Stimulated activated CD8-positive, alpha-beta memory T cell treated with anti-CD3 and anti-CD28 coated beads, Interleukin-4, amount 100 ng/mL, for 1 hour (primary cell): ENCODE measurements at places on chromosomes 2 and 18.

DNA sequence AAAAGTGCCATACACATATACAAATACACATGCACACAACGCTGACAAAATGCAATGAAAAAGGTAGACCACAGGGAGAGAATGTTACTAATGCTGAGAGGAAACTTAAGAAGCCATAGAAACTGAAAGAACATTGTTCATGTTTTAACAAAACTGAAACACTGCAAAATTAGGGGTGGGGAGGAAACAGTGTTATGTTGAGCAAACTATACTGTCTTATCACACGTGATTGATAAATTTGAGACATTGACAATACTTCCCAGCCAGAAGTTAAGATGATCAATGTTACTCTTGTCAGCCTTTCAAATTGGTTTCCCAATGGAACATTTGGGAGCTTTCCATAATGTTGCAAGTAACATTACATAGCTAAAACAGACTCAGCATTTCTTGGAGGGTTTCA, 165.5 kb downstream of the L3MBTL4 start:
- DNase-seq: no peak

DNA sequence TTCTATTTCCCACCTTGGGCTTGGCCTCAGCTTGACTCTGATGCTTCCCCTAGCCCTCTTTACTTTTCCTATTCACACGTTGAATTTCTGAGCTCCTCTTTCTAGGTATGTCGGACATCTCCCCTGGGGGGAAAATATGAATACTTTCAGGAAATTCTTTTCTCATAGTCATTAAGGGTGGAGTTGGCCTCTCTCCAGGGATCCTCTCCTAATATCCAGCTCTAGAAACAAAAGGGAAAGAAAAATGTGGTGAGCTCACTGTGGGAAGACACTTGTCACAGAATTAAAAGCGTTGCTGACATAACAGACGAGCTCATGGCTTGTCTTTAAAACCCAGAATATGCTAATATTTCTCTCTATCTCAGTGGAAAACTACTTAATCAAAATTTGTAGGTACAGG, 132.7 kb upstream of the MEX3C start:
- DNase-seq: no peak

DNA sequence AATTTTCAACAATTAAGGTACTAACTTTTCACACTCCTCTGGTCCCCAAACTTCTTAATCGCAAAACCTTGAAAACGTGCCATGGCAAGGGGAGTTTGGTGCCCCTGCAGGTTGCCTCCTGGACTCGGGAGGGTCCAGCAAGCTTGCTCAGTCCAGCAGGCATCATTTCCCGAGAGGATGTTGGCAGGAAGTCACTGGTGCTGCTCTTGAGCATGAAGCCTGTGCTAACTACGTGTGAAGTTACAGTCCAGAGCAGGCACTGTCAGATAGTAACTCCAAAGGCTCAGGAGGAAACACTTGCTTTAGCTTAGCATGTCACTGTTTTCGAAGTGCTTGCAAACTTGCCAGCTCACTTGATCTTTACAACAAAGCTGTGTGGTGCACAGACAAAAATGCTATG, 215.4 kb downstream of the MYCN start:
- DNase-seq: no peak

GRCh38 chr2:33122726-33123125, 176.0 kb downstream of the LTBP1 start:
- DNase-seq: no peak

DNA sequence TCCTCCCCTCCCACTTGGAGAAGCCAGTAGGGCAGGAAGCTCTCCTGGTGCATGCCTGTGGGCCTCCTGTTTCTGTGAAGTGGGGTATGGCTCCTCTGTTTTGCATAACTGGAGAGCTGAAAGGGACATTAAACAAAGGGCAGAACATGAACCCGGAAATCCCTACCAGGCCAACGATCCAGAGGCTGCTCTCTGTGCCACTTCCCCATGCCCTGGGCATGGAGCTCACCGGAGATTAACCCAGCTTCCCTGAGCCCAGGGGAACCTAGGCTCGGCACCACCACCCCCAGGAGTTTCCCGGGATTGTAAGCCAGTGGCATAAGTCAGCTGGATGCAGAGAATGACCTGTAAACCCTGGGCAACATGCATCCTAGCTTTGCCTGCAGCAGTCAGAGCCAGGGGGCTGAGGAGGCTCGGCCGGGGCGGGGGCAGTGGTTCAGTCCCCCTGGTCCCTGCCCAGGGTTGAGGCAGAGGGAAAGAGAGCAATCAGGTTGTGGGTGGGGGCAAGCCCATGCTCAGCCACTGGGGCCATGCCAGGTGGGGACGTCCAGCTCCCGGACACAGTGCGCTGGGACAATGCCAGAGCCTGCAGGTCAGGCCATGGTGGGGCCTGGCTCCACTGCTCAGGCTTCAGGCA, 49.5 kb downstream of the TIMM21 start:
- no peak for DNase-seq

GRCh38 chr2:205902041-205902899, 183.7 kb downstream of the INO80D start:
- DNase-seq: no peak

DNA sequence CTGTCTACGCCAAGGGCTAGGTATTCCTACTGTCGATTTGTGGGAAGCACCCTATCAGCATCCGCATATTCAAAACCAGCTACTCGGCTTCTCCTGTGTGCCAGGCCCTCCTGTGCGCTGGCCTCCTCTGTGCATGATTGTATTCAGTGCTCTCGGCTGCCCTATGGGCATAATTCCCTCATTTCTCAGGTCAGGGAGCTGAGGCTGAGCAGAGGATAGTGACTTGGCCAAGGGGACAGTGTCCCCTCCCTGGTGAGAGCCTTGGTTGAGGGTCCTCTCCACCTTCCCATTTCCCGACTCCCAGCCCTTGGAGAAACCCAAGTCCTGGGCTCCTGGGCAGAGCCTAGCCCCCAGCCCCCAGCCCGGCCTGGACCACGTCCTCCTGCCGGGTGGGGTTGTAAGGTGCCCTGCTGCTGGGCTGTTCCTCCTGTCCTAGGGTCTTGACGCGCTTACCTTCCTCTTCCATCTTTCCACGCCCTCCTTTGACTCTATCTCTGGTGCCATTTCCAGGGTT, 6.3 kb upstream of the HS6ST1 start:
- DNase-seq: no peak

DNA sequence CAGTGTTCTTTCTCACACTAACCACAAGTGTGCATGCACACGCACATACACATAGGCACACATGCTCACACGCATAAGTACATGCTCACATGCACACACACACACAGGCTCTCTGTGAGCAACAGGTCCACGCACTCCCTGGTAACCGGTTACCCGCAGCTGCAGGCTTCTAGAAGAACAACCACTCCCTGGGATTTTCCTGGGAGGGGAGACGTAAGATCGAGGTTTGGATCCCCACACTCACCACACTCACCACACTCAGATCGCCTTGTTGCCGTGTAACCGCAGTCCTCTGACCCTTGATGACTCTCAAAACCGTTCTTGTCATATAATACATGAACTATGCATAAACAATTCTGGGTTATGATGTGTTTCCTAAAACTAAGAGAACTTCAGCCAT, 42.2 kb downstream of the TTC32 start:
- no peak for DNase-seq
